ENCODE measurements at places on chromosomes 6 and 20.

DNA sequence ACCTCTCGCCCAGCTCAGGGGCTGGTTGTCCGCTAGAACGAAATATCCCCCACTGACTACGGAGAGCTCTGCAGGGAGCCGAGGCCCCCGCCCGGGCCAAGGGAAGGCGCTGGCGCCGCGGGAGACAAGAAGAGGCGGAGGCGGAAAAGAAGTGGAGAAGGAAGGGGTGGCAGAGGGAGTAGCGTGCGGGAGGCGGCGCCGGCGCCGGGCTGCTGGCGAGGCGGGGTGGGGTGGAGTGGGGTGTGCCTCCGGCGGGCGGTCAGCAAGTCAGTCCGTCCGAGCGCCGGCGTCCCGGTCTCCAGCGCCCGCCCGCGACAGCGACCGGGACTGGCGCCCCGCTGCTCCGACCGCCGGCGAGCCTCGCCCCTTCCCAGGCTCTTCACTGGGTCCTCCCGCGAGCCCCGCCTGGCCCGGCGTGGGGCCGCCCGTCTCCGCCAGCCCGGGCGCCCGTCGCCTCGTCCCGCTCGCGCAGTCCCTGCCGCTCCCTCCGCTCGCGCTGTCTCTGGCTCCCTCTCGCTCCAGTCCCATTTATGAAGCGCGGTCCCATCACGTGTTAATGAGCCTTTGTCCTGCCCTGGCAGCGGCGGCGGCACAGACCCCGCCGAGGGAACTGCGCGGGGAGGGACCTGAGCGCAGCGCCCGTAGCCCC, at the start of gene CNR1:
TSS of gene CNR1 (minus strand) at position 504 of the 649 bp plus-strand sequence. CDS start 21,073 bp downstream, outside the sequence.
- no peak for DNase-seq

DNA sequence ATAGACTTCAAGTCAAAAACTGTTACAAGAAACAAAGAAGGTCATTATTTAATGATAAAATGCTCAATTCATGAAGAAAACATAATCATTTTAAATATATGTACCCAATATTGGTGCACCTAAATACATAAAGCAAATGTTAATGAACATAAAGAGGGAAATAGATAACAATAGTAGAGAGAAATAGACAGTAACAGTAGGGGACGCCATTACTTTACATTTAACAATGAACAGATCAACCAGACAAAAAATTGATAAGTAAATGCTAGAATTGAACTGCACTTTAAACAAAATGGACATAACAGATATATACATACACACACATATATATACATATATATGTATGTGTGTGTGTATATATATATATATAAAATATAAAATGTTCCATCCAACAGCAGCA, 37.4 kb downstream of the IL22RA2 start:
- DNase-seq = no peak

GRCh38 chr20:61414455-61414991, 162.5 kb downstream of the CDH4 start:
- DNase-seq = no peak

DNA sequence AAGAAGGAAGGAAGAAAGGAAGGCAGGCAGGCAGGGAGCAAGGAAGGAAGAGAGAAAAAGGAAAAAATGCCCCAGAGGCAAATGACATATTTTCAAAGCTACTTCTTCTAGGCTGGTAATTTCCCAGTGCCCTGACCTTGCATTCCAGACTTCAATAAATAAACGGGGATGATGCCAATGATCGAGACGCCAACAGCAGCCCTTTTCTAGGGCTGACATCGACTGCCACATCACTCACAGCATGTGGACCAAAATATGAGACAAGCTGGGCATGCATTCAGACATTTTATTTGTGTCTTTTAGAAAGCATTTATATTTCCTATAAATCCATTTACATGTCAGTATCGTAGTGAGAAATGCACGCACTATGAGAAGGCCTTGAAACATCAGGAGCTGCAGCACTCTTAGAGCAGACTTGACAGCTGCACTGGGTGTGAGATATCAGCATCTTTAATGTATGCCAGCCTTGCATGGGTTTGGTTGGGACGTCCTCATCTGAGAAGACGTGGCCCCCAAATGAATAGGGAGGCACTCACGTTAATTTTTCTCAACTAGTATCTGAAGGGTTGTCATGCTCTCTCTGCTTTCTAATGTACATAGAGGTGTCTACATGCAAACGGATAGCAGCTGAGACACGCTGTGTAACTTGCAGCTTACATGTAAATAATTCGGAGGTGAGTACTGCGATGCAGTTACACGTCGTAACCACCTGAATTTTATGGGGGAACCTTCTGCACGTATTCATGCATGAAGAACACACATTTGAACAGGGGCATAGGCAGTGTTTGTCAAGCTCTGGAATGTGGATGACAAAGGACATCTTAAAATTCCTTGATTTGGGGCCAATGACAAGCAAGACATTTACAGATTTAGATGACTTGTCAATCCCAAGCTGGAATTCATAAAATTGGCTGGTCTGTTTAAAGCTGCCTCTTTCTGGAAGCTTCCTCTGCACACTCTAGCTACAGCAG, 149.1 kb upstream of the AGPAT4 start:
- DNase-seq = no peak

- no peak for DNase-seq
Observed at GRCh38 chr6:128337619-128338018, 182.8 kb downstream of the PTPRK start.

GRCh38 chr20:37902504-37903313, at the start of gene VSTM2L:
VSTM2L (plus strand) TSS chr20:37903127; CDS start chr20:37903351, 224 bp downstream.
- DNase-seq = no peak

- DNase-seq = no peak
Observed at GRCh38 chr6:24543683-24544082, 48.9 kb downstream of the ALDH5A1 start.

DNA sequence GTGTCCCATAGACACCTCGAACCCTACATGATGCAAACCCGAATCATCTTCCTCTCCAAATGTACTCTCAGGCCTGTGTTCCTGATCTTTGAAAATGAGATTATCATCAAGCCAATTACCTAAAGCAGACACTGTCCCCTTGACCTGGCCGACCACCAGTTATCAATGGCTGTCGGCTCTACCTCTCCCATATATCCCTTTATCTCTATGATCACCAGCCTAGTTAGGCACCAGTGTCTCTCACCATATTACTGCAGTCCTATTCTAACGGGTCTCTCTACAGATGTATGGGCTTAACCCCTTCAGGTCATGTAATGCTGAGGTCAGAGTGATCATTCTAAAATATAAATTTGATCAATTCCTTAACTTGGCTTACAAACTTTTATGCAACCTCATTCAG, 234.9 kb upstream of the MARCKS start:
- no peak for DNase-seq

GRCh38 chr20:15336536-15336935, 999.1 kb upstream of the FLRT3 start:
- DNase-seq = no peak

- no peak for DNase-seq
Observed at GRCh38 chr6:149450679-149451375, 34.0 kb downstream of the ZC3H12D start.

DNA sequence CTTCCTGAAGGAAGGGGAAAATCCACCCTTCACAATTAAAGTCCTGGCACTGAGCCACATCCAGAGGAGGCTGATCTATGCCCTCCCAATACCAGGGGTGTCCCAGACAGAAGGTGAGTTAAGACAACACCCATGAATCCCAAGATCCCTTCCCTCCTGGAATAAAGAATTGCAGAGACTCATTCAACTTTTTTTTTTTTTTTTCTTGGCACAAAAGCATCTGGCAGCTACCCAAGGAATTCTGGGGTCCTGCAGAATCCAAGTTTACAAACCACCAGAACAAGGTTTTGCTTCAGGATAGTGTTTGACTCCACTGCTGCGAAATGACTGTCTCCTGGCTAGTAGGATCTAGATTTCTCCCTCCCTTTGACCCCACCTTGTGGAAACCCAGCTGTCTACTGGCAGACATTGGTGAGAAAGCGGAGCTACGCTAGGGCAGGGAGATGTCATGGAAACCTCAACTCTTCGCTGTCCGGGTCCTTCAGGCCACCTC, 37.4 kb downstream of the JAG1 start:
- no peak for DNase-seq

GRCh38 chr20:48861444-48861843, 33.6 kb upstream of the PREX1 start:
- DNase-seq = no peak

DNA sequence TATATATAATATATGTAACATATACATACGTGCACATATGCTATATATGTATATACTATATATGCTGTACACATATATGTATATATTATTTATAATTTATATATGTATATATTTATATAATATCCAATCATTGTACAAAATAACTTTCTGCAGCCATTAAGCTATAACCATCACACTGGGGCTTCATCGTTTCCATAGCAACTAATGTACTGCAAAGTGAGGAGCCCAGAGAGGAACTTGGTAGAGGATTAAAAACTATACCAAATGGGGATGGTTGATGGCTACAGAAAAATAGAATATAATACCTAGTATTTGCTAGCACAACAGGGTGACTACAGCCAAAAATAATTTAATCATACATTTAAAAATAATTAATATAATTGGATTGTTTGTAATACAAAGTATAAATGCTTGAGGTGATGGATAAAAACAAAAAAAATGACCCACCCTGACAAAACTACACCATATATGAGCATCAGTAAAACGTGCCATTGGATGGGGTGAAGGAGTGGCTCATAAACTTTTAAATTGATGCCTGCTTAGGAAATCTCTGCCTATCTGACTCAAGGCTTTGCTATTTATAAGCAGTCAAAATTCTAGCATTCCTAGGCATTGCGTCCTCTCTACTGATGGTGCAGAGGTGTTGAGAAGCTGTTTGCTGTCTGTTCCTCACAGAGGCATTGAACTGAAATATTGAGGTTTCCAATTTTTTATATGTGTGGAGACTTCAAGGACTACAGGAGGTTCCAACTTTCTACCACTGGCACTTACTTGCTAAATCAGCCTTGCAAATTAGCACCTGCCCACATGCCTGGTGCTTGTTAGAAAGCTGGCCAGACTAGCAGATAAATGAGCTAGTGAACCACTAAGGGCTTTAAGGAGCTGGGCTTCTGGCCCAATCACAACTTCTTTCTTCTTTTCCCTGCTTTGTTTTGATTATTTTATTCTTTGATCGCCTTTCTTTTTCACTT, 190.1 kb downstream of the SCP2D1 start:
- DNase-seq = no peak

- DNase-seq = no peak
Observed at GRCh38 chr6:119587537-119587936, 238.0 kb upstream of the MAN1A1 start.

Measured in activated T-cell treated with anti-CD3 and anti-CD28 coated beads for 1 hour (primary cell).